COR-L47 (cell line): ENCODE measurements at places on chromosomes 7 and 10.

DNA sequence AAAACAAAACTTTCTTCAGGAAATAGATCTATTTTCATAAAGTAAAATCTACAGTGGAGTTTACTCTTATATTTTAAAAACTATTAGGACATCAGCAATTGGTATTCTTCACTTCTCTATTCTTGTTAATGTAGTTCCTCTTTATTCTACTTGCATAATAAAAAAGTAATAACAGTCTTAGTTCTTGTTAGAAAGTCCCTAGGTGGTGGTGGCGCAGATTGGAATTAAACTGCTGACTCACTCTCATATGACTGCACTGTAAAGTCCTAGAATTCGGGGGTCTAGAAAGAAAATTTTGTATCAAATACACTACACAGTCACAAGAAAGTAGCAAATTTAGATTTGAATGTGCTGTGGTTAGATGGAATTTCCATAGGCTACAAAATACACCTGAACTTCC lies 44.6 kb upstream of the TES start:
- no peak for DNase-seq

- peak; percentile 75 for DNase-seq
Measured at GRCh38 chr7:106757846-106758245, 96.9 kb upstream of the CCDC71L start.

DNA sequence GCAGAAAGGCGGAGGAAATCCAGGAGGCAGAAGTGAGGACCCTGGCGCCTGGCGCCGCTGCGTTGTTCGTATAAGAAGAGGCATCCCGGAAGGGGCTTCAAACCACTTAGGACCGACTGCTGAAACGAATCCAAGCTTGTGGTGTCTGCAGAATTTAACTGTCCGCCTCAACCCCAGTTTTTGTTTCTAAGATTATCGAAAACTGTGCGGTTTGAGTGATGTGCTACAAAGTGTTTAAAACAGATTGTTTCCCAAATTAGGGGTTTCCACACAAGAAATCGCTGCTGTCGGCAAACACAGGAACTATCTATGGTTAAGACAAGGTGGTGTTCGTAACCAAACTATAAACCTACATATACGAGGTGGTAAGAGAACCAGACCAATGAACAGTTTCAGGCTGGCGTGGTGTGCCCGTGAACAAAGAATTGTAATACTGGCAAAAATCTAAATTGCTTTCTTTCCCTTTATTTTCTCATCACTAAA lies 835 bp upstream of the DGKI start:
- DNase-seq = no peak

GRCh38 chr10:124015991-124016390 lies 77.4 kb downstream of the CHST15 start:
- DNase-seq = no peak

- DNase-seq = no peak
Measured at GRCh38 chr7:19375976-19376375, 230.8 kb upstream of the FERD3L start.

GRCh38 chr7:90613088-90613498 lies 17.0 kb downstream of the CDK14 start:
- DNase-seq = peak; percentile 7

- DNase-seq = no peak
Measured at GRCh38 chr10:116300542-116300941, 23.7 kb upstream of the CCDC172 start.

GRCh38 chr7:34013421-34013820 lies 108.1 kb downstream of the BMPER start:
- DNase-seq = no peak

GRCh38 chr7:40944981-40945585 lies 757.8 kb downstream of the INHBA start:
- DNase-seq = no peak
